ENCODE measurements at places on chromosomes 12 and 14. TPM values are rescaled to one million over a fixed set of nuclear protein-coding genes. Genes with fewer than 3 reads are reported as not detected.

- DNase-seq = no peak
Observed at GRCh38 chr12:24455811-24456210, 493.1 kb downstream of the BCAT1 start.

DCP1B gene
- total RNA-seq = 24.3 TPM

GRCh38 chr12:67969134-67969802 is 20.0 kb upstream of the IFNG-AS1 start:
- DNase-seq = no peak

ATF7IP gene
- total RNA-seq = 124 TPM

DNA sequence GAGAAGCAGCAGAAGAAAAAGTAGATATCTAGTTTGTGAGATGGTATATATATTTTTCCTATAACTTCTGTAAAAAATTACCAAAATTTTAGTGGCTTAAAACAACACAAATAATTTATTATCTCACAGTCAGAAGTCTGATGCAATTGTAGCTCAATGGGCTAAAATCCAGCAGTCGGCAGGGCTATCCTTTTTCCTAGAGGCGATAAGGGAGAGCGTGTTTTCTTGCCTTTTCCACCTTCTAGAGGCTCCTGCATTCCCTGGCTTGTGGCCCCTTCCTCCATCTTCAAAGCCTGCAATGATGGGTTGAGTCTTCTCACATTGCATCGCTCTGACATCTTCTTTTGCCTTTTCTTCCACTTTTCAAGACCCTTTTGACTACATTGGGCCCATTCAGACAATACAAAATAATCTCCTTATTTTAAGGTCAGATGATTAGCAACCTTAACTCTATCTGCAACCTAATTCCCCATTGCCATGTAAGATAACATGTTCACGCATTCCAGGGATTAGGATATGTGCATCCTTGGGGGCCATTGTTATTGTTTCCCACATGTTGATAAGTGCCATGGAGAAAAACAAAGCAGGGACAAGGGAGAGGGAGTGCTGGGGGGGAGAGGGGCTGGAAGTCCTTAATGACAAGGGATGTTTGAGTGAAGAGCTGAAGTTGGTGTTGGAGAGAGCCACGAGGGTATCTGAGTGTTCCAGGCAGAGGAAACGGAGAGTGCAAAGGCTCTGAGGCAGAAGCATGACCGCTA is 13.8 kb upstream of the DDX47 start:
- DNase-seq = no peak

GRCh38 chr12:57010627-57011247 is 4.4 kb upstream of the ZBTB39 start:
- DNase-seq = no peak

GRCh38 chr14:104999361-104999760 is 13.8 kb downstream of the CLBA1 start:
- no peak for DNase-seq

DNA sequence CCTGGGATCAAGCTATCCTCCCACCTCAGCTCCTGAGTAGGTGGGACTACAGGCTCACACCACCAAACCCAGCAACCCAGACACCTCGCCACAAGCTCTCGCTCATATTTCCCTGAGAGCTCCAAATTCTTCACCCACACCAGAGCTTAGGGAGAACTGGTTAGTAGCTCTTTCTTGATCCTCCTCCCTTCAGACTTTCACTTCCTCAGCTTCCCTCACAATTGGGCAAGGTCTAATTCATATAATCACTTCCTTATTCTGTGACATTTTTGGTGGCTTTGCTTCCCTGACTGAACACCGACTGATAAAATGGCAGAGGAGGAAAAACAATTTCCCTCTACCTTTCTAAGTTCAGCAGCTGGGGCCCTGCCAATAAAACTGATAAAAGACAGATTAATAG is 88.5 kb downstream of the GXYLT1 start:
- no peak for DNase-seq

TSHR gene
- not detected for total RNA-seq

DNA sequence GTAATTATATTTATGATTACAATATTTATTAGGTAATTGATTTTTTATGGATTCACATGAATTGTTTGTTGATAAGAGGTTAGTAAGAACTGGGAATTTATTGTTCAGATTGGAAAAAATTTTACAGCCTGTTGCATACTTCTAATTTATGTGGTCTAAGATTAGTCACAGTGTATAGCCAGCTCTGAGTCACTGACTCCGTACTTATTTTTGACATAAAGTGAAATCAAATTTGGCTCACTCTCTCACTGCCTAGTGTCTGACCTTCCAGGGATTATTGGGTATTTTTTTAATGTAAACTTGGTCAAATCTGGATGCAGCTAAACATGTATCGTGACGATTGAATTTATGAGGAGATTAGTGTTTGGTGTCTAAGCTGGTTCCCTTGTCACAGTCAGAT is 109.3 kb downstream of the PTPRQ start:
- no peak for DNase-seq

GPX2 gene
- 342 TPM for total RNA-seq

GRCh38 chr12:115636546-115636945 is 640.9 kb downstream of the MED13L start:
- DNase-seq = no peak

CLEC1B gene
- total RNA-seq = not detected

DNA sequence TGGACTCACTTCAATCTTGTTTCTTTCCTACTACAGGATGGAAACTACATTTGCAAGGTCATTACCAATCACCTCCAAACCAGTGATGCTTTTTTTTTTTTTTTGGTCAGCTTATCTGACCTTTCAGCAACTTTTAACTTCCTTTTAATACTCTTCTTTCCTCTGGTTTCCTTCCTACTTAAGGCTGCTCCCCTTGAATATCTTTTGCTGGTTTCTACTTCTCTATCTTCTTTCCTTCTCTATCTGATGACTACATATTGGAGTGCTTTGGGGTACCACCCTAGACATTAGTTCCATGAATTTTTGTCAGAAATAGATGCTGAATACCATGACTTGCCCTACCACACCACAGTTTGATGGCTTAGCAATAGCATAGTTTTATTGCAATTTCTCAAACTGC is 197.7 kb upstream of the DDHD1 start:
- DNase-seq = no peak

DNA sequence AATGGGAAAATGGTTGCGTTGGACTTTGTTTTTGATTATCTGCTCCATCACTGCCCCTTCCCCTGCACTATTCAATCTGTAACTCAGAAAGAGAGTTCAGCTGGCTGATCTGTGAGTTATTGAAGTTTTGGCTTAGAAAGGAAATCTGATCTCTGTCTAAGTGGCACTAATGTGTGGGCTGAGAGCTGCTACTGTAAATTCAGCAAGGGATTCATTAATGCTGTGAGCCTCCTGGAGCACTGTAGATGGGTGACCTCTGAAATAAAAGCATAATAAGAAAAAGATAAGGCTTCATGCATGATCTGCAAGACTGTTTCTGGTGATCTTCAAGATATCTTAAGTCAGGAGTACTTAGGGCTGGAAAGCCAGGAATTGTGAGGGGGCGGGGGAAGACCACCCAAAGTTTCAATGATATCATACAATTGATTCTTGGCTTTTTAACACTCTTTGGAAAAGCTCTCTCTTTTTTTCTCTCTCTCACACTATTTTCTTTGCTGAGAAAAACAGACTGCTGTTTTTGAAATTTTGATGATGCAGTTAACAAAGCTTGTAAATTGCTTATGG is 101.1 kb downstream of the C12orf75 start:
- no peak for DNase-seq

- DNase-seq = no peak
Observed at GRCh38 chr14:97276573-97276972, 479.4 kb downstream of the VRK1 start.

BCL11B gene
- total RNA-seq = 8.4 TPM

INHBE gene
- total RNA-seq = 0.23 TPM

FAIM2 gene
- 6.2 TPM for total RNA-seq

- DNase-seq = no peak
Observed at GRCh38 chr12:69884386-69884785, 59.4 kb downstream of the MYRFL start.

- DNase-seq = no peak
Observed at GRCh38 chr12:28939427-28939826, 209.7 kb upstream of the FAR2 start.

DAO gene
- total RNA-seq = not detected

GRCh38 chr14:26448181-26448855 is 149.5 kb downstream of the NOVA1 start:
- DNase-seq = no peak

- no peak for DNase-seq
Observed at GRCh38 chr12:12209675-12210074, 57.2 kb downstream of the LRP6 start.

DNA sequence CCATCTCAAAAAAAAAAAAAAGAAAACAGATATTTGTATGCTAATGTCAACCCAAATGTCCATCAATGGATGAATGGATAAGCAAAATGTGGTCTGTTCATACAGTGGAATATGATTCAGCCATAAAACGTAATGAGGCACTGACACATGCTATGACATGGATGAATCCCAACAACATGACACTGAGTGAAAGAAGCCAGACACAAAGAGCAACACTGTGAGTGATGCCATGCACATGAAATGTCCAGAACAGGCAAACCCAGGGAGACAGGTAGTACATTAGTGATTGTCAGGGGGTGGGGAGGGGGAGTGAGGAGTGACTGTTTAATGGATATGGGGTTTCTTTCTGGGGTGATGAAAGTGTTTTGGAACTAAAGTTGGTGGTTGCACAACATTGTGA is 50.2 kb downstream of the ARL6IP4 start:
- no peak for DNase-seq

ACRBP gene
- total RNA-seq = 2.3 TPM

GRCh38 chr12:6294156-6295093 is 16.1 kb upstream of the PLEKHG6 start:
- DNase-seq = no peak

DNA sequence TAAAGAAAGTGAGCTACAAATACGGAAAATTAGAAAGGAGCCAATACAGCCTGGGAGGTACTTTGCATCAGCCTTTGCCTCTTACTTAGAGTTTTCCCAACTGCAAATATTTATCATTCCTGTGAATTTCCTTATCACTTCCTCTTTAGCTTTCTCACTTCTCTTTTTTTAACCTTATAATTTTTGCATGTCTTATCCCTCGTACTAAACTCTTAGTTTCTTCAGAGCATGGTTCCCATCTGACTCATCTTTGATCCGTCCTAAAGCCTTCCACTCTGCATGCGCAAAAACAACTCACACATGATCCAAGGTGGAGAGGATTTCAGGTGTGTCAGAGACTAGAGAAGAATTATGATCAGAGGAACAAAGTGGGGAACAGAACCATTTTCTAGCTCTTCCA is 9.6 kb upstream of the SNAPC1 start:
- no peak for DNase-seq

OR6C74 gene
- total RNA-seq = not detected

OSBPL8 gene
- 59.5 TPM for total RNA-seq

EFCAB11 gene
- 7.1 TPM for total RNA-seq

- no peak for DNase-seq
Observed at GRCh38 chr12:56833780-56834179, 70.7 kb downstream of the HSD17B6 start.

PLBD1 gene
- 85.4 TPM for total RNA-seq

DNA sequence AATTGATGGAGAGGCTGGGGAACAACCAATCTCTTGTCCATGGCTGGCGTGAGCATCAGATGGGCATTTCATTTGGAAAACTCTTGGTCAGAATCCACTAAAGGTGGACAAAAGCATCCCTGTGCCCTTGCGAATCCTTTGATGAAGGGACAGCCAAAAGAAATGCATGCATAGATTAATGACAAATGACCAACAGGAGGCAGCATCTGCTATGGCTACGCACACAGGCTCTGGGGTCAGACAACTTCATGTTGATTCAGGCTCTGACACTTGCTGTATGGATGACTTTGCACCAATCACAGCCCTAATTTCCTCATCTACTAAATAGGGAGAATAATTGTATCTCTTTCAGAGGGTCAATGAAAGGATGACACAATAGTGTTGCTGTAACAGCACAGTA is 117.5 kb downstream of the ASCL4 start:
- no peak for DNase-seq

GRCh38 chr14:23862513-23862912 is 91.1 kb upstream of the DHRS4 start:
- DNase-seq = no peak

LMNTD1 gene
- not detected for total RNA-seq

BIN2 gene
- total RNA-seq = 5.0 TPM

CFAP54 gene
- total RNA-seq = 2.6 TPM

All from ureter (tissue), 1 donor.